ENCODE measurements at places on chromosomes 6 and 20.
A peak's percentile ranks its signal among the peaks of the same experiment; 100 is the strongest.

- DNase-seq = no peak
Measured at GRCh38 chr6:128251445-128252340, 268.7 kb downstream of the PTPRK start.

- no peak for DNase-seq
Measured at GRCh38 chr6:20234136-20234535, 21.9 kb upstream of the MBOAT1 start.

DNA sequence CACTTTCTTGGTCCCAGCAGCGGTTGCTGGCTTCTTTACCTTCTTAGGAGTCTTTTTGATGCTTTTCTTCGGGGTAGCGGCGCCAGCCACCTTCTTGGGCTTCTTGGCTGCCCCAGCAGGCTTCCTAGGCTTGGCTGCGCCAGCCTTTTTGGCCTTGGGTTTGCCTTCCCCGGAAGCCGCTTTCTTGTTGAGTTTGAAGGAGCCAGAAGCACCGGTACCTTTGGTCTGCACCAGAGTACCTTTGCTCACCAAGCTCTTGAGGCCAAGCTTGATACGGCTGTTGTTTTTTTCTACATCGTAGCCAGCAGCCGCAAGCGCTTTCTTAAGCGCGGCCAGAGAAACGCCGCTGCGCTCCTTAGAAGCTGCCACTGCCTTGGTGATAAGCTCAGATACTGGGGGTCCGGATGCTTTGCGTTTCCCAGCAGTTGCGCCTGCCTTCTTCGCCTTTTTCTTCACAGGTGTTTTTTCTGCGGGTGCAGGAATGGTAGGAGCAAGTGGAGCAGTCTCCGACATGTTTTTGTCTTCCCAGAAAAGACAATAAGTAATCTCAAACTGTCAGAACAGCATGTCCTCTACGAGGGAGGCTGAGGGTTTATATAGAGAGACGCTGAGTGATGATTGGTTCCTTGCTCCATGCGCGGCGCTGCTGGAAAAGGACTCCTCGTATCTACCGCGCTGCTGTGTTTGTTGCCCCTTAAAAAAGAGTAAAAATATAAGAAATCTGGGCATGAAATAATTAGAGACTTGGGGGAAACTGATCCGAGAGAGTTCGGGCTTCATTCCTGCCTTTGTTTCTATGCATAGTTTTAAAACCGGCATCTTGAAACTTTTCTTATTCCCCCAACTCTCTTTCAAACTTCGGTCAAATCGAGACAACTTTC lies 130.3 kb upstream of the BTN3A2 start:
- DNase-seq = peak; percentile 96

GRCh38 chr6:169783971-169784820 lies 32.8 kb downstream of the ERMARD start:
- DNase-seq = no peak

- no peak for DNase-seq
Measured at GRCh38 chr6:135488023-135488422, 9.5 kb downstream of the AHI1 start.

GRCh38 chr6:99967052-99967451 lies 27.0 kb downstream of the MCHR2 start:
- DNase-seq = no peak

- DNase-seq = no peak
Measured at GRCh38 chr6:164296411-164296810, 881.9 kb downstream of the QKI start.

DNA sequence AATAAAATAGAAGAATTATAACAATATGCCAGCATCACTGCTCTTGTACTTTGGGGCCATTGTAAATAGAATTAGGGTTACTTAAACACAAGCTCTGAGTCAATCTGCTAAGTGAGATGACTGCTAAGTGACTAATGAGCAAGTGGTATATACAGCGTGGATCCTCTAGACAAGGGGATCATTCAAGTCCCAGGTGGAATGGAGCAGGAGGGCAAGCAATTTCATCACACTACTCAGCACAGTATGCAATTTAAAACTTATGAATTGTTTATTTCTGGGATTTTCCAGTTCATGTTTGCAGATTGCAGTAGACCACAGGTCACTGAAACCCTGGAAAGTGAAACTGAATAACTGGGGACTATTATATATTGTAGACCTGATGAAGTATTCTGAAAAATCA lies 235.3 kb downstream of the BTBD3 start:
- DNase-seq = no peak

DNA sequence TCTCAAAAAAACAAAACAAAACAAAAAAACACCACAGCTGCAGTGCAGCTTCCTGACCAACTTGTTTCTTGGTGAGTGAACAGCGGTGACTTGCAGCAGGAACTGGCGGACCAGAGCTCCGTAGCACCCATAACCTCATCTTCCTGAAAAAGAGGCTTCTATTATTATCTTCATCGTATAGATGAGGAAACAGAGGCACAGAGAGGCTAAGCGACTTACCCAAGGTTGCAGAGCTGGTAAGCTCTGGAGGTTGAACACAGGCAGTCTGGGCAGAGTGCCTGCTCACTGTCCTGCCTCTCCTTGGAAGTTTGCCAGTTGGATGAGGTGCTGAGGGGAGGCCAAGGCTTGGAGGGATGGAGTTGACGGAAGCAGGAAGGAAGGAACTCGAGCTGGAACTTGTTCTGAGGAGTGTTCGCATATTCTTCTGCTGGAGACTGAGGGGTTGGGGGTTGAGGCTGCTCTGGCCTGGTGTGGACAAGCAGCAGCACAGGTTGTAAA lies 47.9 kb upstream of the CCDC167 start:
- DNase-seq = no peak

DNA sequence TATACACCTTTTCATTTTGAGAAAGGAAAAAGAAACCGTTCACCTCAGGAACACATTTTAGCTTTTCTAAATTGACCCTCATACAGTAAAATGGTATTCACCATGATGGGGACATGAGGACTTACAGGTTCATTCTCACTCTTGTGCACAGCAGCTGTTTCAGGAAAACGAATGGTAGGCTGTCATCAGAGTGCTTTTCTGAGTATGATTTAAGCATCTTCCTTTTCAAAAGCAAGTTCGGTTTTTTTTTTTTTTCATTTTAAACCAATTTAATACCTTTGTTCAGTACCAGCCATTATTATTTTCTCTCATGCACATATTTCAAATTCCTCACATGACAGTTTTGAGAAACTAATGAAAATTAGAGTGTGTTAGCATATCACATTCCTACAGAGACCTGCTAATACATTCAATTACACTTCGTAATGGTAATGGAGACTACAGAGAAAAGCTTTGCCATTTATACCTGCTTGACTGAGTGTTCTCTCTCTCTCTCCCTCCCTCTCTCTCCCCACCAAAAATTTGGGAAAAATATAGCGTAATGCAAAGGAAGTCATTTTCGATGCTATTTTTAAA lies 129.2 kb downstream of the SAMD5 start:
- no peak for DNase-seq

DNA sequence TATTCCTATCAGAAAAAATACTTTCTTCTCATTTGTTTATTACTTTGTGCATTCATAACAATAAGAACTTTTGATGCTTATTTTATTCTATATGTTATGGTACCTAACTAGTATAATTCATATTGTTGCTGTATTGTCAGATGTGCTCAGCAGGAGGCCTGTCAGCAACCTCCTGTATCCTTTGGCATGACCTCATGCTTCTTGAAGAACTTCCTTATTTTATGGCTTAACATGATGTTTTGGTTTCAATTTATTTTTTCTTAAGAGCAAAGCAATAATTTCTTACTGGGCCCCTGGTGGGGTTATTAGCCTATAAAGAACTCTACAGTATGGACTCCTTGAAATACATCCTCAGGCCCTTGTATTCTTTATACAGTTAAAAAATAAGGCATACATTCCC lies 17.3 kb downstream of the GGTLC1 start:
- DNase-seq = no peak

GRCh38 chr6:130933712-130934200 lies 106.5 kb downstream of the SMLR1 start:
- no peak for DNase-seq

DNA sequence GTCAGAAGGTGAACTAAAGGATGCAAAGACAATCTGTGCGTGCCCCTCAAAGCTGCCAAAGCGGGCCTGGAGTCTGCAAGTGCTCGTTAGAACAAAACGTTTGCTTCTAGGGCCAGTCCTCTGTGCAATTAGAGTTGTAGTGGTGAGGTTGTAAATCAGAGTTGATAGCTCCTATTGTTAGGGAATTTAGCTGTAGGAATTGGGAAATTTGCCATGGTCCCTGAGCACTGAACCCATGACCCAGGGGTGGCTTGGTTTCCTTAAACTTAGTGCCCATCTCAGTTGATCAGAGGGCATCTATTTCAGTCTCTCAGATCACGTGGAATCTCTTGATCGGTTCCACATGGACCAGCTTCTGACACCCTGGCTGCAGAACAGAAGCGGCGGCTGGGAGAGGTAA lies 18.8 kb upstream of the RPS6KA2 start:
- no peak for DNase-seq

- DNase-seq = no peak
Measured at GRCh38 chr6:155235087-155235486, 28.7 kb upstream of the CLDN20 start.

- DNase-seq = no peak
Measured at GRCh38 chr20:3032624-3033023, 10.8 kb upstream of the GNRH2 start.

DNA sequence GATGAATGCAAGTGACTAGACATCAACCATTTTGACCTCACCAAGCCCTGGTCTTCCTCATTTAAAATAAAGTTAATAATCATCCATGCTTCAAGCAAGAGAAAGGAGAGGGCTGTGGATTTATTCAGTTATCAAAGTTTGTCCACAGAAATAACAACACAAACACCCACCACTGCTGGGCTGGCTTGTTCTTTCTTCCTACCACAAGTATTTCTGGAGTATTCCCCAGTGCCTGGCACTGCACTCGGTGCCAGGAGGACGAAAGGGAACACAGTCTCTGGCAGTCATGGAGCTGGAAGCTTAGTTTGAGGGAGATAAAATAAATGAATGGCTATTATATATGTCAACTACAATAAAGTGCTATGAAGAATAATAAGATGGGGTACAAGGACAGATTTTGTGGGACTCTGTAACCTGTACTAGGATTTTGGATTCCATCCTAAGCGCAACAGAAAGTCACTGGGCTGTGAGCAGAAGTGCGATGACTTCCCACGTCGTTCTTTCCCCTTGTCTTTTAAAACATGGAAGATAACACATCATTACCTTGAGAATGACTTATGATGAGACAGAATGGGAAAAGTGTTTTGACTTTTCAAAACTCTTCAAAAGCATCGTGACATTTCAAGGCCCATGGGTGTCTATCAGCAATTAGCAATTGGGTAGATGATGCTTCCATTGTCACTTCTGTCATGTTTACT lies 74.5 kb upstream of the TRAF3IP2 start:
- DNase-seq = no peak

GRCh38 chr6:87071683-87072082 lies 23.2 kb downstream of the CGA start:
- no peak for DNase-seq

DNA sequence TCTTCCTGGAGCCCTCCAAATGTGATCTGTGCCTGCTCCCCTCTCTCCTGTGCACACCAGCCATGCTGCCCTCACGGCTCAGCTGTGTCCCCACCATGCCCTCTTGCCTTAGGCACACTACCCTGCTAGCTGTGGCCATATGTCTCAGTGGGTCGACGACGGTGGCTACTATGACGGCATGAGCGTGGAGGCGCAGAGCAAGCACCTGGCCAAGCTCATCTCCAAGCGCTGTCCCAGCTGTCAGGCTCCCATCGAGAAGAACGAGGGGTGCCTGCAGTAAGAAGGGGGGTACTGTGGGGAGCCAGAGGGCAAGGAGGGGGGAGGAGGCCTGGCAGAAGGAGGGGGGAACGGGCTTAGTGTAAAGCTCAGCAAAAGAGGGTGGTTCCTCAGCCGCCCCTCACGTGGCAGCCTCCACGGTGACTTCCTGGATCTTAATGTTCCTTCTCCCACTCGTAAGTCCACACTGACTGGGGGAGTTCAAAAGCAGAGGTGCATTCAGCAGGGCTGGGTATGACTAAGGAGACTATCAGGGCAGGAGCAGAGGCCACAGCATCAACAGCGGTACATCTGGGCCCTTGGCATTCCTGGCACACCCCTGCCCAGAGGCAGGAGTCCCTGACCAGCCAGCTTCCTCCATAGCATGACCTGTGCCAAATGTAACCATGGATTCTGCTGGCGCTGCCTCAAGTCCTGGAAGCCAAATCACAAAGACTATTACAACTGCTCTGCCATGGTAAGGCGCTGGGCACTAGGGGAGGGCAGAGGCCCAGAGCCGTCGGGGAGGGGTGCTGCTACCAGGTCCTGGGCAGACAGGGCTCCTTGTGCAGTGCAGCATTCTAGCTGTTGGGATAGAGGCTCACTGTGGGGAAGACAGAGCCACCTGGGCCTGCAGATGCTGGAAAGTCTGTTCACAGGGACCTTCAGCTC lies 8.0 kb downstream of the DNPH1 start:
- no peak for DNase-seq

DNA sequence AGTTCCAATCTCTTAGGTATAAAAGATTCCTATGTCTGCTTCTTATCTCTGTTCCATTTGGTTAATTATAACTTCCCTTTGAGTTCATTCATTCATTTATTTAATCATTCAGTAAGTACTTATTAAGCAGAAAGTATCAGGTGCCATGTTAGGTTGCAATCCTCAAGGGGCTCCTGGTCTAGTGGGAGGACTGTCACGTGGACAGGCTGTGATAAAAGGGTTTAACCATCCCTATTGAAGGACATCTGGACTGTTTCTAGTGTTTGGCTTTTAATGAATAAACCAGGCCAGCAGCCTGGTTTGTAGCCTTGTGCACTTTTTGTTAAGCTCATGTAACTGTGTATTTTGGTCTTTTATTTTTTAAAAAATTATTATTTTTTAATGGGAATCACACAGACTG lies 162.1 kb upstream of the OGFRL1 start:
- no peak for DNase-seq

DNA sequence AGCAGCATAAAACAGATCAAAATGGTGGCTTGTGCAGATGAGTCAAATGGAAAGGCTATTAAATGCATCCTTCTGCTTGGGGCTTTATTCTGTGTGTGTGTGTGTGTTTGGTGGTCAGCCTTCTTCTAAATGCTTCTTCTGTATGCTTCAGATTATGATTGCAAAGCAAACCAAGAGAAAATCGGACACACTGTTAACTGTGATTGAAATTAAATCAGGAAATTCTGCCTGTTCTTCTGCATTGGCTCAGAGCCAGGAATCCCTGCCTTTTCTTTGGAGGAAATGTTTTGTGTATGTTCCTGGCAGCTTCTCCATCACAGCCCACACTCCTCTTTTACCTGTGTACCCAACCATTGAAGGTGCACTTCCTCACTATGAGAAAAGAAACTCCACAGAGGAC lies 22.3 kb upstream of the PDE10A start:
- no peak for DNase-seq
